Posterior cingulate gyrus (tissue), 11 donors: ENCODE measurements at places on chromosomes 6 and 20.

DNA sequence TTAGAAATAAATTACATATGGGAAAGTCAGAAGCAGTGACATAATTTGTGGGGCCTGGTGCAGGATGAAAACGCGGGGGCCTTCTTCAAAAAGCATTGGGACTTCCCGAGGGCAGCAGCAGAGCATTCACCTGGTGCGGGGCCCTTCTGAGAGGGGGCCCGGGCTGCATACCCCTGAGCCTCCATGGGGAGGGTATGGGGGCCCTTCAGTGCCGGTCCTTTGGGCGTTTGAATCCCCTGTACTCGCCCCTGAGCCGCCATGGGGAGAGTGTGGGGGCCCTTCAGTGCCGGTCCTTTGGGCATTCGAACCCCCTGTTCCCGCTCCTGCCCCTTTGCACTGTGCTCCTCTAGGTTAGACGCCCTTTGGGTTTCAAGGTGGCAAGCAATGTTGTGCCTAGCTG lies 283.5 kb downstream of the CDH4 start:
- no peak for DNase-seq

DNA sequence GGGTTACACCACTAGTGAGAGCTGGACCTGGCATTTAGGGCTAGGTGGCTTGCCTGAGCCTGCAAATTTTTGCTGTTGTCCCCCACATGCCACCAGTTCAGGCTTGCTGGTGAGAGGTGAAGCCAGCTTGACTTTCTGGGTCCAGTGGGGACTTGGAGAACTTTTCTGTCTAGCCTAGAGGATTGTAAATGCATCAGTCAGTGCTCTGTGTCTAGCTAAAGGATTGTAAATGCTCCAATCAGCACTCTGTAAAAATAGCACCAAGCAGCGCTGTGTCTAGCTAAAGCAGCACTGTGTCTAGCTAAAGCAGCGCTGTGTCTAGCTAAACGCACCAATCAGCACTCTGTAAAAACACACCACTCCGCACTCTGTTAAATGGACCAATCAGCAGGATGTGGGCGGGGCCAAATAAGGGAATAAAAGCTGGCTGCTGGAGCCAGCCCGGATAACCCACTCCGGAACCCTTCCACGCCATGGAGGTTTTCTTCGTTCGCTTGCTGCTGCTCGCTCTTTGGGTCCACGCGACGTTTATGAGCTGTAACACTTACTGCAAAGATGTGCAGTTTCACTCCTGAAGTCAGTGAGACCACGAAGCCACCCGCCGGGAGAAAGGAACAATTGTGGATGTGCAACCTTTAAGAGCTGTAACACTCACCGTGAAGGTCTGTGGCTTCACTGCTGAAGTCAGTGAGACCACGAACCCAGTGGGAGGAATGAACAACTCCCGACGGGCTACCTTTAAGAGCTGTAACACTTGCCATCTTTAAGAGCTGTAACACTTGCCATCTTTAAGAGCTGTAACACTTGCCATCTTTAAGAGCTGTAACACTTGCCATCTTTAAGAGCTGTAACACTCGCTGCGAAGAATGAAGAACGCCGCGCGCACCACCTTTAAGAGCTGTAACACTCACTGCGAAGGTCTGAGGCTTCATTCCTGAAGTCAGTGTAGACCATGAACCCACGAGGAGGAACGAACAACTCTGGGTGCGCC lies 27.3 kb downstream of the GMPR start:
- no peak for DNase-seq

DNA sequence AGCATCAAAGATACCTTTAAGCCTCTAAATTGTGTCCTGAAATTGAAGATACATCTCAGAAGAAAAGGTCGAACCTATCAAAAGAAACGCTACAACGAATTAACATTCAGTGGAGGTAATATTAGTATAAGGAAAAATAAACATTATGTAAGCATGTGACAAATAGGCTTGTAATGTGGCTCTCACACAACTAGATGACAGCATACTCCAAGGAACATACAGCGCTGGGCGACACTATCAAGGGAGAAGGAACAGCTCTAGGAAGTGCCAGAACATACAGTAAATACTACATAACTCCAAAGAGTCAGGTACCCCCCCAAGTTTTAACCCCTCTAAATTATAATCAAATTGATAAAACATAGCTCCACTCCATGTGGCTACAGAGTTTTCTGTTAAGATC lies 103.5 kb downstream of the LAMP5 start:
- DNase-seq = no peak

- DNase-seq = peak; percentile 52
Observed at GRCh38 chr6:151239603-151240035, at the start of gene AKAP12. TSS of gene AKAP12 (plus strand) at chr6:151239967. CDS start at chr6:151240563, 596 bp downstream.

GRCh38 chr6:98945311-98946115 lies 2.2 kb downstream of the FBXL4 start:
- no peak for DNase-seq

GRCh38 chr20:19000078-19000477 lies 186.5 kb downstream of the SCP2D1 start:
- DNase-seq = no peak

GRCh38 chr20:58944610-58945009 lies 36.4 kb upstream of the NELFCD start:
- no peak for DNase-seq

DNA sequence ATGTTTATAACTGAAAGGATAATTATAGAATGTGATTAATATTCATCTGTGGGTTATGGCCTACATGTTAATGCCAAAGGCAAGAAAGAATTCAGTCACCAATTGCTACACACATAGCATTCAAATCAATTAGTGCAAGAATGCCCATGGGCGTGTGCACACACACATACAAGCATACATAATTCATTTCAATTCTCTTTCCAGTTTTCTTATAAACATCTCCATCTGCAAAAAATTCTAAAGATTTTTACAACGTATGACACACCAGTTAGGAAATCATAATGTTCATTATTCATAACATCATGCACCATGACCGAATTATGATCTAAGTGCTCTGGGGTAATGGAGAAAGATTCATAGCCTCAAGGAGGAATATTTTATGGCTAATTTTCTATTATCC lies 111.0 kb upstream of the ADTRP start:
- DNase-seq = no peak

DNA sequence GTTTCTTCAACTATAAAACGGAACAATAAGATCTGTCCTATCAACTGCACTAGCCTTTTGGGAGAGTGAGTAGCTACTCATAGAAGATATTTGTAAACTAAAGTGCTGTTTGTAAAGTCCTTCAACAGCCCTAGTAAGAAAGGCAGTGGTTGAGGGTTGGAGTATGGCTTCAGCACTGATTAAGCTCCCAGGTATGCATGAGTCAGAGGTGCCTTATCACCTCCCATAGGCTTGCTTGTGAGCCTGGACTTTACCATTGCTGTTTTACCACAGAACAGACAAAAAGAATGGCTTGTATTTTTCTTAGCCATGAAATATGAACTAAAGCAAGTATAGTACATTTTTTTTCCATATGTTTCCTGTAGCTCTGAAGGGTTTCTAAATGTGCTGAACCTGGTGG lies 44.1 kb downstream of the SAMD3 start:
- no peak for DNase-seq

DNA sequence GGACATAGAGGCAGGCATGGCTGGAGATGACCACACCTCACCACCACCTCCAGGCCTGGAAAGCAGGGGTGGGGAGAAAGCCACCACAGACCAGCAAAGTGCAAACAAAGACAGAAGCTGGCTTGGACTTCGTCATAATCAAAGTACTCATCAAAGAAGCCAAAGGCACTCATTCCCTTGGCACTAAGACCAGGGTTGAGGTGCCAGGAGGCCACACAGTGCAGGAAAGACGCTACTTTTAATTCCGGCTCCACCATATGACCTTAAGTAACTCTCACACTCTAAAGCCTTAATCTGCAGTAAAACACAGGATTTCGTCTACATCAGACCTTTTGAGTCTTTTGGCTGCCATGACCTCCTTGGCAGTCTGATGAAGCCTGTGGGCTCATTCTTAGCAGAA lies 123.1 kb downstream of the HIVEP2 start:
- no peak for DNase-seq

GRCh38 chr6:166608774-166609173 lies 18.3 kb downstream of the RPS6KA2 start:
- DNase-seq = no peak

DNA sequence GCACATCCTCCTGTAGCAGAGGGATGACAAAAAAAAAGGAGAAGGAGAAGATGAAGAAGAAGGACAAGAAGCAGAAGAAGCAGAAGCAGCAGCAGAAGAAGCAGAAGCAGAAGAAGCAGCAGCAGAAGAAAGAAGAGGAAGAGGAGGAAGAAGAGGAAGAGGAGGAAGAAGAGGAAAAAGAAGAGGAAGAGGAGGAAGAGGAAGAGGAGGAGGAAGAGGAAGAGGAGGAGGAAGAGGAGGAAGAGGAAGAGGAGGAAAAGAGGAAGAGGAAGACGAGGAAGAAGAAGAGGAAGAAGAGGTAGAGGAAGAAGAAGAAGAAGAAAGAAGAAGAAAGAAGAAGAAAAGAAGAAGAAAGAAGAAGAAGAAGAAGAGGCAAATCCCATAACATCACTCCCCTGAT lies 35.0 kb upstream of the AHI1 start:
- no peak for DNase-seq
